ENCODE measurements at places on chromosomes 2 and 18. TPM values are rescaled to one million over a fixed set of nuclear protein-coding genes. Genes with fewer than 3 reads are reported as not detected.

DNA sequence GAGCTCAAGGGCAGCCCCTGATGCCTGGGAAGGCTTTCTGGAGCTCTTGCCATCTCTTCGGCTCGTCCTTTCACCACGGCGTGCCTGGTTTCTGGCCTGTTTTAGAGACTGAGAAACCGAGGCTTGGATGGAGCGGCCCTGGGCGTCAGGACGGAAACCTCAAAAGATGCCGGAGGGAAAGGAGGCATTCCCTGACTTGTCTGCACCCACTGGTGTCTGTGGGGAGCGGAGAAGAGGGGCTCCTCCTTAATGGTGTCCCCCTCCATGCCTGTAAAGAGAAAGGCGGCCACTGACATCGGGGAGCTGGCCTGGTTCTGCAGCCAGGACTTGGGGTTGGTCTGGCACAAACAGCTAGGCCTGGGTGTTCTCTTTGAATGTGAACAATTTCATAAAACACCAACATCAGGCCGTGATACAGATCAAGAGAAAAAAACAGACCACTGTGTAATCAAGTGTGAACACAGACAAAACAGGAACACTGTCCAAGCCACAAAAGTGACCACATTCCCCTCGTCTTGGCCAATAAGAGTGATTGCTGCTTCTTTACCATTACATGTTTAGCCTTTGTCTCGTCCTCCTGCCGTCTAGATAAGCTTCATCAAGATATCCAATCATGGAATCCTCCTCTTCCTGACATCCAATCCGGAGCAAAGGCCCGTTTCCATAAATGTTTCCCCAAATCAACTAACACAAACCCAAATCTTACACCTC lies 633 bp upstream of the ILKAP start:
- H3K36me3 ChIP-seq = no peaks in the 10 kb centered on the region
- H3K27ac ChIP-seq = peak overlapping the region; percentile 85
- no peak for DNase-seq
- H3K4me1 ChIP-seq = no peaks in the 10 kb centered on the region
- no peaks in the 10 kb centered on the region for H3K27me3 ChIP-seq
- peak overlapping the region; percentile 37 for H3K4me3 ChIP-seq

GRCh38 chr2:240983361-240983995 lies 14.9 kb upstream of the SNED1 start:
- no peaks in the 10 kb centered on the region for H3K36me3 ChIP-seq
- H3K4me3 ChIP-seq = no peak overlapping the region
- H3K27me3 ChIP-seq = no peaks in the 10 kb centered on the region
- no peaks in the 10 kb centered on the region for H3K4me1 ChIP-seq

The G6PC2 gene
- total RNA-seq = not detected

The EFR3B gene
- total RNA-seq = 6.1 TPM

The TUBB8B gene
- total RNA-seq = 0.76 TPM

GRCh38 chr2:3265471-3265870 lies 112.1 kb downstream of the EIPR1 start:
- H3K4me3 ChIP-seq = no peak overlapping the region
- DNase-seq = no peak
- H3K27me3 ChIP-seq = no peaks in the 10 kb centered on the region
- no peak overlapping the region for H3K27ac ChIP-seq

- H3K4me1 ChIP-seq = no peaks in the 10 kb centered on the region
- no peaks in the 10 kb centered on the region for H3K36me3 ChIP-seq
- no peaks in the 10 kb centered on the region for H3K27me3 ChIP-seq
These were observed 8.2 kb downstream of the WDFY1 start for GRCh38 chr2:223936862-223937326.

DNA sequence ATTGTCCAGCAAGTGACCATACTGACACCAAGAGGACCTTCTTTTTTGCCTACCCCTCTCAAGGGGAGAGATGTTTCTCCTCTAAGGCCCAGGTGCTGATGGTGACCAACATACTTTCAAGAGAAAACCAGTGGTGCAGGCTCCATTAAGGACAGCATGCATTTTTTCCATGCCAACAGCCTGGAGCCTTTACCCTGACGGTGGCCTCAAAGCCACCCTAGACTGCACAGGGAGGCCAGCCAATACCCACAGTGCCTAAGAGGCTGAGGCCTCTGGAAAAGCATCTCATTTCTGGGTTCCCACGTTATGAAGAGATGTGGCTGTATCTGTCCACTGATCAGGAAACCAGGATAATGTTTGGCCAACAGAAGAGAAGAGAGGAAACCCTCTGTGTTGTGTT lies 19.3 kb downstream of the SPRED2 start:
- no peak overlapping the region for H3K27ac ChIP-seq
- no peaks in the 10 kb centered on the region for H3K27me3 ChIP-seq
- no peak for DNase-seq

DNA sequence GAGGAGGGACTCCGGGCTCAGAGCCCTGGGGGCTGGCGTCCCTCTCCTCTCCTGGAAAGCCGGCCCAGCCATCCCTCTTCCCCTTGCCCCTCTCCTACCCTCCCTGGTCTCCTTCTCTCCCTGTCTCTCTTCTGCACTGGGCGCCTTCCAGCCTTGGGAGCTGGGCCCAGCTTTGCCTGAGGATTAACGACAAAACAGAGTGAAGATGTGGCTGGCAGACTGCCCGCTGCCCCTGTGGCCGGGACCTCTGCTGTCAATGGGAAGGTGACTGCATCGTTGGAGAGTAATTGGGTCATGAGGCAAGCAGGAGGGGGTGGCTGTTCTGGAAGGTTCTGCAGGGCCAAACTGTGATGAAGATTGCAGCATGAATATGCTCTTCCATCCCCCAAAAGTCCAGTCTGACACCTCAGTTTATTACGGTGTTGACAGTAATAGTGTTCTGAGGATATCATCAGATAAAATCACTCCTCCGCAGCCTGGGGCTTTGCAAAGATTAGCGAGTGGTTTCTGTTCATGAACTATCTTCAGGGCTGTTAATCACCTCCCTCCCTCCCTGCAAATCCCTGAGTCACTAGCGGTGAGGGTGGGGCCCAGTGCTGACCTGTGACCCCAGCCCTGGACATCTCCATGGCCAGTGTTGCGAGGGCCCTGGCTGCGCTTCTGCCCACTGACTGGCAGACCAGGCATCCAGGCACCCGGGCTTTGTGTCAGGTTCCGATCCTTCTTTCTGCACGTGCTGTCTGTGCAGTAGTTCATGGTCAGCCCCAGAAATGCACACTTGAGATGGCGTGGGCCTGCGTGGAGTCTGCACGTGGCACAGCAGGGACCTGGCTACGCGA lies 23.0 kb downstream of the RTP5 start:
- no peaks in the 10 kb centered on the region for H3K36me3 ChIP-seq
- H3K4me1 ChIP-seq = peaks cover 6% of the 10 kb centered on the region
- peak overlapping the region; percentile 82 for H3K27ac ChIP-seq
- H3K4me3 ChIP-seq = no peak overlapping the region

GRCh38 chr2:194253528-194254259 lies 1403.3 kb upstream of the SLC39A10 start:
- no peak overlapping the region for H3K4me3 ChIP-seq
- H3K4me1 ChIP-seq = no peaks in the 10 kb centered on the region
- no peaks in the 10 kb centered on the region for H3K36me3 ChIP-seq
- no peak overlapping the region for H3K27ac ChIP-seq
